GM06990 (cell line): ENCODE measurements at places on chromosomes 5 and 9.

DNA sequence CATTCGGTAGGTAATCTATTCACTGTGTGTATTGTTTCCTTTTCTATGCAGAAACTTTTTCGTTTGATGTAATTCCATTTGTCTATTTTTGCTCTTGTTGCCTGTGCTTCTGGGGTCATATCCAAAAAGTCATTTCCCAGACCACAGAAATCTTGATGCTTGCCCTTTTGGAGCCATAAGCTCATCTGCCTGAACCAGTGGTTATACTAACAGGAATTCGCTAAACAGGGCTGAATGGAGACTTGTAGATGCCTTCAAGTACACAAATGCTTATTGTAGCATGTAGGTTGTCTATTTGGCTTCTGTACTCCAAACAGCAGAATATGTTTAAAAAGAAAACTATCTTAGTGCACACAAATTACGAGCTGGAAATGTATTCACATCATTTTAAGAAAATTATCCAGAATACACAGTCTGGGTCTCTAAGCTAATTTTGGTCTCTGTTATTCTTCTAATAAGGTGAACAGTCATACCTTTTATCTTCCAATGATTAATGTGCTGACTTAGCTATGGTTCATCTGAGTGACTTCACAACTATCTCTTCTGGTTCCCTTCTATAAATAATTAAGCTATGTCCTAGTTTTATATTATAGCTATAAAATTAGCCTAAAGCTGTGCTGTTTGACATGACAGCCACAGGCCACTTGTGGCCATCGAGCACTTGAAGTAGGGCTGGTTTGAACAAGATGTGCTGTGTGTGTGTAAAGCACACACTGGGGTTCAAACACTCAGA, 87.6 kb downstream of the DAPK1 start:
- no peak for DNase-seq

DNA sequence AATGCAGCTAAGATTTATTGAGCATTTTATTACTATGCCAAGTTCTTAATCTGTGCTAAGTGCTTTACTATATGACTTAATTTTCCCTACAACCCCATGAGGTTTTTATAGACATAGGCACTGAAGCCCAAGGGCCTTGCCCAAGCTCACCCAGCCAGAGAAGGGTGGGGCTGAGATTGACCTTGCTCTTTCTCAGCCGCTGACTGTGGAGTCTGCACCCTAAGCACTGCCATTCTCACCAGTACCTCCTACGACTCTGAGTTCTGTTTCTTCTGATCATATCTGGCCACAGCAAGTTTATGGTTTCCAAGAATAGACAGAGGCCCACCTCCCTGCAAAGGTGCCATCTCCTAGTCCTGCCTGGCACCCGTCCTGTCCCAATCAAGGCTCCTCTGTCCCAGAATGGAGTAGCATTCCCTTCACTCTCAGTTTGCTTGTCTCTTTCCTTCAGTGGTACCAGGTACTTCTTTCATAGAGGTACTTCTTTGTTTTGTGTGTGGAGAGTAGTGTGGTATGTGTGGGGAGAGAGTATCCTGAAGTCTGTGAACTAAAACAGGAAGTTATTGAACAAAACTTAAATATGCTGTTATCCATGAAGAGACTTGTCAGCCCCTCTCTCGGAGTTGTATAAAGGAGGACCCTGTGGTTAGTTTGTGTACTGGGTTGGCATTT, 42.6 kb downstream of the CSF1R start:
- no peak for DNase-seq

GRCh38 chr9:108416324-108416723, 439.5 kb downstream of the ACTL7B start:
- no peak for DNase-seq

DNA sequence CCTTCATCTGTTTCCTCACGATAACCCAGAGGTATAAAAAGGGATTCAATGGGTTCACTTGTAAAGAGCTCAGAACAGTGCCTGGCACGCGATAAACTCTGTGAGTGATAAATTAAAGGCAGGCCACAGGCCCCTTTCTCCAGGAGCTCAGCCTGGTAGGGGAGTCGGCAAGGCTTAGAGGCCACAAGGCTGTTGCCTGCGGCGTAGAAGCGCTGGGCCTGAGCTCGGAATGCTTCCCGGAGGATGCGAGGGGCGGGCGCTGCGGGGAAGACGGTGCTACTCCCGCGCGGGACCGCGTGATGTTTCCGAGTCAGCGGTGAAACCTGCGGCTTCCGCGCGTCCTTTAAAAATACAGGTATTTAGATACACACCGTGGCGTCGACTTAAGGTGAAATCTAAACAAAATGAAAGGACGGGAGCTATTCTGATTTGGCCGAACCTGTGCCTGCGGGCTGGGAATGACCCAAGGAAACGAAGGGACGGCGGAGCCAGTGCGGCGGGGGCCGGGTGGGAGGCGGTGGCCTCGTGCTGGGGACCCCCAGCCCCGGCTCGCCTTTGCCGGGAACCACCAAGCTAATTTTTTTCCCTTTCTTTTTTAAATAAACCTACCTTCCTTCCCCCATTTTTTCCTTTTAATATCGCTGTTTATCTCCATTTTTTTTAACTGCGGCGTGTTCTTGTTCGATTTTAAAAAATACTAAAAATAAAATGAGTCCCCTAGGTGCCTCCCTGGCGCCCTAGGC, 6.2 kb downstream of the NKX2-5 start:
- no peak for DNase-seq

GRCh38 chr5:160506006-160507004, 84.7 kb downstream of the PTTG1 start:
- peak; percentile 28 for DNase-seq

GRCh38 chr5:6591671-6592288, 41.1 kb downstream of the NSUN2 start:
- DNase-seq = no peak

DNA sequence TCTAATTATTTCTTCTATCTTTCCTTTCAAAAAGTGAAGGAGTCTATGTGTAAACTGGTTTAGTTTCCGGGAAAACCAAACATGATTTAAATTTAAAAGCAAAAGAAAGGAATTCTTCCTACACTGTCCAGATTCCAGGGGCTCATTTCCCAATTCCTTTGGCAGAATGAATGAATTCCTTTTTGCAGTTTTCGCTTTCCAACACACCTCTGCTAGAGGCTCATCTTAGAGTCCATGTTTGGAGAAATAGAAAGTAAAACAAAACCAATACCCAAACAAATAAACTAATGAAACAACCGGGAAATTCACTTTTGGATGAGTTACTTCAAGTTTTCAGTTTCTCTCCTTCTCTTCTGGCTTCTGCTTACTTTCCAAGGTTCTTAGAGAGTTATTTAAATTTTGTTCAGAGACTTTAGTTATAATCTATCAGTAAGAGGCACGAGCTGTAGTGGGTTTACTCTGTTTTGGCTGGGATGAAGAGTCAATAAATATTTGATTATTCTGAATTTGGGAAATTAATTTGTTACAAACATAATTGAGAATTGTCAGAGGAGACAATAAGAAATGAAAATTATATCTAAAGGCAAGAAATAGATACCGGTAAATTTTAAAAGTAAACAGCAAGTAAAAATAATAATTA, 365.0 kb upstream of the CDH9 start:
- no peak for DNase-seq

- no peak for DNase-seq
Measured at GRCh38 chr5:150561571-150562275, 53.8 kb downstream of the NDST1 start.

DNA sequence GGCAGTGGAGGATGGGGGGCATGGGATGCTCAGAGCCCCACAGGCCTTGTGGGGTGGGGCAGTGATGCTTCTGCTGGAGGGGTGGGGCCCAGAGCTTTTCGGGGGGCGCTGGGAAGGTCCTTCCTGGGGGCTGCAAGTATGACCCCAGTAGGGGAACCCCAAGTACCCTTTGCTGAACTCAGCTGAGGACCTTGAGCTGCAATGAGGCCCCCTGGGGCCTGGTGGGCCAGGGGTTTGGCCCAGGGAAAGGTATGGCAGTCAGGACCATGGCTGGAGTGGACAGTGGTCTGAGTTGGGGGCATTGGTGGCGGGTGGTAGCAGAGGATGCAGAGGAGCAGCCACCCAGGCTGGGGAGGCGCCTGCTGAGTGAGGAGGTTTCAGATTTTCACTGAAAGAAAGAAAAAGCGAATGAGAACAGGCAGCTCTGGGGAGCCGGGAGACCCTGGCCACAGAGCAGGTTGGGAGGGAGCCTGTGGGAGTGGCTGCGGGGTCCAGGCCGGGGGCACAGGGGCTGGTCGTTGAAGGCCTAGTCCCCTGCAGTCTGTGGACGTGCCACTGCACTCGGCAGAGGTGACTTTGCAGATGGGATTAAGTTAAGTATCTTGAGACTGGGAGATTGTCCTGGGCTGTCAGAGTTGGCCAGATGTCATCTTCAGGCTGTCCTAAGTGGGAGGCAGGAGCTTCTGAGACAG, 19.2 kb downstream of the WNK2 start:
- DNase-seq = no peak

DNA sequence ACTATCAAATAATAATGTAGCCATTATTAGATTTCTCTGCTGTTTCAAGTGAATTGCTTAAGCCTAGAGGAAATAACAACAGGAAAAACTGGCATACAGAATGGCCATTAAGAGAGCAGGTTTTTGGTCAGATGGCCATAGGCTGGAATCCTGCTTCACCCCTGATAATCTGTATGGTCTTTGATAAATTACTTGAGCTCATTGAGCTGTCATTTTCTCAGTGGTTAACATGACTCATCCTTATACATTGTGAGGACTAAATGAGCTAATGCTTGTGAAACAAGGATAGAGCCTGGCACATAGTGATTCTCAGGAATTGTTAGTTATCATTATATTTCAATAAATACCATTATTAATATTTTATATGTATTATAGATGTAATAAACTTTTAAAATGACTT, 516.5 kb downstream of the KIF4B start:
- DNase-seq = no peak

- DNase-seq = no peak
Measured at GRCh38 chr5:109053995-109054417, 306.3 kb downstream of the FER start.

GRCh38 chr5:78009937-78010527, 233.9 kb upstream of the TBCA start:
- DNase-seq = no peak

DNA sequence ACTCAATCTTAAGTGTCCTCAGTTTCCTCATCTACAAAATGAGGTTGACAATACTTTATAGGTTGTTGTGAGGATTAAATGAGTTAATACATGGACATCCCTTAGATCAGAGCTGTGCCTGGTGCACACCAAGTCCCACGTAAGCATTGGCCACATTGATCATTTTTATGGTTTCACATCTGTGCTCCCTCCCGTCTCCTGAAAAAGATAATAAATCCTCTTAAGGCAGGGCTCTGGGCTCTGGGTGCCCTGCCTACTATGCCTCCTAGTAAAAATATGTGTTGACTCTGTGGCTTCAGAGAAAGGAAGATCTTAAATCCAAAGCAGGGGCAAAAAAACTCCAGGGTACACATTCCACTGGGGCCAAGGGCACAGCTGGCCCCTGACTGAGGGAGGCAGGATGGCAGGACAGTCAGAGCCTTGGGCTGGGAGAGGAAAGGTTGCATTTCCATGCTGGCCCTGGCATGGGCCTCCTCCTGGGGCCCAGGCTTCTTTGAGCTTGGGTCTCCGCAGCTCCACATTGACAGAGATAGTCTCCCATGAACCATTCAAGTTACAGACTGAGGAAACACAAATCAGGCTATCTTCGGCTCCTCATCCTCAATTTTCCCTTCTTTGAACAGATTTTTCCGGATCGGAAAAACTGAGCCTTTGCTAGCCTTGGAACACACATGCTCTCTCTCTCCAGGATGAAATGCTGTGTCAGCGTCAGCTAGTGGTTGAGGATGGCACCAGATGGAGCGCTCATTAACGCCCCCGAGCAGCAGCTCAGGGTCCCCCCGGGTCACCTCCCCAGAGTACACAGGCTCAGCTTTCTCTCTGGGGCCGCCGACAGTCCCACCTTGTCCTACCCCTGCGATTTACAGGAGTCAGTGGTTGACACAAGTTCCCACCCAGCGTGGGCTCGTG, 22.4 kb upstream of the KIF12 start:
- no peak for DNase-seq

GRCh38 chr5:5881294-5881693, 458.8 kb downstream of the ICE1 start:
- no peak for DNase-seq

DNA sequence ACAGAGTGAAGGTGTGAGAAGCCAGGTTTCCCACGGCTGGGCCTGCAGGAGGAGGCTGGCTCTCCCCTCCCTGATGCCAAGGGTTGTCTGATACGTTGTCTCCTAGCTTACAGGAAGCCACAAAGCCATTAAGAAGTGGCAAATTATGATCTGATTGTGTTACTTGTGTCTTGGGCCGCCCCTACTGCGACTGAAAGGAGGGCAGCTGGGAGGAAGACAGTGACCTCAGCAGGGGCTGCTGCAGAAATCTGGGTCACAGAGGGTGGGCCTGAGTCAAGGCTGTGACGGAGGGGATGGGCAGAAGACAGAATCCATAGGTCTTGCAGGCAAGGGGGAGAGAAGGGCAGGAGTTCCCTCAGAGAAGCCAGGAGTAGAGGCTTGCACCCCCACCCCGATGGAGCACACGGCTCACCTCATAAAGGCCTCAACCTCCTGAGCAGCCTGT, 145.0 kb downstream of the FSTL4 start:
- DNase-seq = no peak

GRCh38 chr9:7549249-7549648, 250.3 kb downstream of the DMAC1 start:
- no peak for DNase-seq

GRCh38 chr5:136031711-136032110, 2.9 kb downstream of the TGFBI start:
- DNase-seq = no peak

DNA sequence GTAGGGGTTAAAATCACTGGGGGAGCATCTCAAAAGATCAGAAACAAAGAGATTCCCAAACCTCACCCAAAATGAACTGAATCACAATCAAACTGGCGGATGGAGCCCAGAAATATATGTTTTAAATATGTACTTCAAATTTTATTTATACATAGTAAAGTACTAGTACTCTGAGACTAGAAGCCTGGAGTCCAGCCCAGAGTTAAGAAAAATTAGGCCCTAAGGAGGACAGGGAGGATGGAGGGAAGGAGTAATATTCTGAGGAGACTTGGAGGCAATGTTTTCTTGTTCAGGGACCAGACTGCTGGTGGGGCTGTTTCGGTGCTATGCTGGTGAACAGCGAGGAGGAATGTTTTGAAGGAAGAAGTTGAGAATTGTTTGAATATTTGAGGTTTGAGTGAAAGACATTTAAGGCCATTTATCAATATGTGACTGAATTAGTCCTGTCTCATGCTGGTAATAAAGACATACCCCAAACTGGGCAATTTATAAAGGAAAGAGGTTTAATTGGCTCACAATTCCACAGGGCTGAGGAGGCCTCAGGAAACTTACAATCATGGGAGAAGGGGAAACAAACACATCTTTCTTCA, 552.4 kb upstream of the DAB2 start:
- DNase-seq = no peak
